Colonic mucosa (tissue), 4 donors: ENCODE measurements at places on chromosomes 6 and 20.

GRCh38 chr6:12410946-12411345, 120.8 kb downstream of the EDN1 start:
- H3K4me1 ChIP-seq, result no peaks in the 10 kb centered on the region
- no peak overlapping the region for H3K4me3 ChIP-seq
- no peak for DNase-seq

DNA sequence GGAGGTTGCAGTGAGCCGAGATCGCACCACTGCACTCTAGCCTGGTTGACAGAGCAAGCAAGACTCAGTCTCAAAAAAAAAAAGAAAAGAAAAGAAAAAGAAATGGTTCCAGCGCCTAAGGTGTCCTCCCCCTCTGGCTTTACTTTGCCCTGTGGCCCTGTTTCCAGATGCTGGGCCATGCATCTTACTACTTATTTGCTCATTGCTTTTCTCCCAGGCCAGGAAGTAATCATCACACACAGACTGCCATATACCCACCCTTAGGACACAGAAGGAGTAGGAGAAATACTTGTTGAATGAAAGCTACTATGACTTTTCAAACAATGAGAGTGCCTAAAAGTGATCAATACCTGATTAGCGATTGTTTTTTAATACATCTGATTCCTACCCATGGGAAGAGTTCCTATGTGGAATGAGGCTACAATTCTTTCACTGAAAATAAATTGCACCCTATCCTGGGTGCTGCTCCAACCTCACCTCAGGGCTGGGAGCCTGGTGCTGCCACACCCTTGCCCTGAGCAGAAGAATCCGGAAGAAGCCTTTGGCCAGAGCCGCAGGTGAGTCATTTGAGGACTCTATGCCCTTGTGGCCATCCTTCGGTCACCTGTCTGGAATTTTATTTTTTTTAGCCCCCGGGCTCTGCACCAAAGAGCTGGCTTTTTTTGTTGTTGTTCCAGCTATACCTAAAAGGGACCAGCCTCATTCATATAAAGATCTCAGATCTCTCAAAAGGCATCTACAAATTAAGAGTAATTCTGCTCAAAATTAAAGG, 22.7 kb upstream of the TFAP2C start:
- no peak overlapping the region for H3K4me3 ChIP-seq
- no peaks in the 10 kb centered on the region for H3K4me1 ChIP-seq
- no peaks in the 10 kb centered on the region for H3K27me3 ChIP-seq
- H3K27ac ChIP-seq, result no peak overlapping the region
- peak; percentile 64 for DNase-seq

DNA sequence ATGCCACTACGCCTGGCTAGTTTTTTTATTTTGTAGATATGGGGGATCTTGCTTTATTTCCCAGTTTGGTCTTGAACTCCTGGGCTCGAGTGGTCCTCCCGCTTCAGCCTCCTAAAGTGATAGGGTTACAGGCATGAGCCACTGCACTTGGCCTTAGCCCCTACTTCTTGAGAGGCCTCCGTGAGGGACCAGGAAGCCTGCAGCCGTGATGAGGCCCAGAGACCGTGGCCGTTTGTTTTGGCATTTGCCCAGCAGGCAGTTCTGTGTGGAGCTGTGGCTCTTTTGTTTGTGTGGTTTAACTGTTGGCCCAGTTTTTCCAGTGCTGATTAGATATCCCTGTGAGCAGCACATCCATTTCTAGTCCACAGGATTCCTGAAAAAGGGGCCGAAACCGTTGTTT, 39.8 kb downstream of the SRSF3 start:
- no peaks in the 10 kb centered on the region for H3K27me3 ChIP-seq
- peak; percentile 89 for DNase-seq
- H3K27ac ChIP-seq, result peak overlapping the region; percentile 1
- H3K4me3 ChIP-seq, result no peak overlapping the region
- H3K36me3 ChIP-seq, result no peaks in the 10 kb centered on the region

GRCh38 chr6:79040083-79040482, 38.0 kb downstream of the PHIP start:
- H3K27me3 ChIP-seq, result no peaks in the 10 kb centered on the region
- no peaks in the 10 kb centered on the region for H3K4me1 ChIP-seq
- H3K4me3 ChIP-seq, result no peak overlapping the region
- no peak overlapping the region for H3K27ac ChIP-seq
- no peaks in the 10 kb centered on the region for H3K36me3 ChIP-seq
- no peak for DNase-seq

GRCh38 chr6:142888456-142888855, 56.5 kb downstream of the HIVEP2 start:
- no peak for DNase-seq
- H3K4me1 ChIP-seq, result no peaks in the 10 kb centered on the region
- H3K27me3 ChIP-seq, result no peaks in the 10 kb centered on the region
- H3K27ac ChIP-seq, result no peak overlapping the region
- H3K36me3 ChIP-seq, result no peaks in the 10 kb centered on the region

DNA sequence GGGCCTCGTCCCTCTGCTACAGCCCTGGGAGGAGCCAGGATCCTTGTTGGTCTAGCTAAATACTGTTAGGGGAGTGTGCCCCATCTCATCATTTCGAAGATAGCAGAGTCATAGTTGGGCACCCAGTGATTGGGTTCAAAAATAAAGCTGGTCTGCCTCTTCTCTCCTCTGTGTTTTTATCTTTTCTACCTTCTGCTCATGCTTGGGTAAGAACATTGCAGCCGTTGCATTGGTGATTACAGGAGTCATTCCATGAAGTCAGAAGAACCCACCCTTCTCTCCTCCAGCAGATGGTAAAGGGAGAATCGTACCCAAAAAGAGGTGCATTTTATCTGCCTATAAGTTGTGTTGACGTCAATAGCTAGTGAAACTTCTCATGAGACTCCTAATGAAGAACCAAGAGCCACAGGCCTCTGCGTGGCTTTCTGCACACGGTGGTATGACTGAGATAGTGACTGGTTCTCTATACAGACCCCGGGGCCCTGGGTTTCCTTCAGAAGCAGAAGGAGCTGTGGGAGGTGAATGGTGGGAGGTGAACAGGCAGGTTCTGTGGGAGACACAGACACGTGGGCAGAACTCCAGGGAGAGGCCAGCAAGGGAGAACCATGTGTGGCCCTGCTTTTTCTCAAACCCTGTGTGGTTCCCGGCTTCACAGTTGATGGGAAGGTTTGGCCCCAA, 5.7 kb upstream of the FAM209A start:
- H3K27ac ChIP-seq, result no peak overlapping the region
- H3K4me3 ChIP-seq, result no peak overlapping the region
- no peak for DNase-seq
- no peaks in the 10 kb centered on the region for H3K27me3 ChIP-seq
- peaks cover 15% of the 10 kb centered on the region for H3K36me3 ChIP-seq
- H3K4me1 ChIP-seq, result no peaks in the 10 kb centered on the region

GRCh38 chr6:101777646-101778045, 384.1 kb downstream of the GRIK2 start:
- no peaks in the 10 kb centered on the region for H3K27me3 ChIP-seq
- H3K27ac ChIP-seq, result no peak overlapping the region
- DNase-seq, result no peak
- H3K4me1 ChIP-seq, result no peaks in the 10 kb centered on the region
- H3K4me3 ChIP-seq, result no peak overlapping the region

DNA sequence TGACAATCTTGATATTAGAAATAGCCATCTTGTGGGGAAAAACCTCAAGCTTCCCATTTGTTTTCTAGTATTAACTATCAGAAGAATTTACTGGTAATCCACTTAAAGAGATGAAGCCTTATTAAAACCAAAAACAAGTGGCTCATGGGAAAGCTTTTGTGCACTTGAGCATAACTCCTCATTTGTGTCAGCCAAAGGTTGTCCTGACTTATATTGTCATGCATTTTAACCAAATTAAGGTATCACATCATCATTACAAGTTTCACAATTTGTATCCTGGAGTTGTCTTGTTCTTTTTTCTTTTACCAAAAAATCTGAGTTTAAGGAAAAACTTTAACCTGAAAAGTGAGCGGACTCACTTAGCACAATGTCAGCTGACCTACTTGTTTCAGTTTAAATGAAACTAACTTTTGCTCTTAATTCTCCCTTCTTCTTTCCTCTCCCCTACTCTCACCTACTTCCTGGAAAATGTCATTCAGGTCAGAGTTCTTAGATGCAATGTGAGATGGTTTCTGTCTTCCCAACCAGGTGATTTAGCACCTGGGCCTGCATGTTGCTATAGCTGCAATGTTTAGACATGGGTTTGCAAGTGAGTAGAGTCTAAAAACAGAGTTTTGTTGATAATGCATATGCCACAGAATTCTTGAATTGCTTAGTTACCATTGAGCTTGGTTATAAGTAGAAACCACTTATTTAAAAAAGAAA, 82.8 kb downstream of the TNFAIP3 start:
- no peaks in the 10 kb centered on the region for H3K27me3 ChIP-seq
- H3K4me1 ChIP-seq, result no peaks in the 10 kb centered on the region
- no peak overlapping the region for H3K4me3 ChIP-seq
- no peak for DNase-seq

DNA sequence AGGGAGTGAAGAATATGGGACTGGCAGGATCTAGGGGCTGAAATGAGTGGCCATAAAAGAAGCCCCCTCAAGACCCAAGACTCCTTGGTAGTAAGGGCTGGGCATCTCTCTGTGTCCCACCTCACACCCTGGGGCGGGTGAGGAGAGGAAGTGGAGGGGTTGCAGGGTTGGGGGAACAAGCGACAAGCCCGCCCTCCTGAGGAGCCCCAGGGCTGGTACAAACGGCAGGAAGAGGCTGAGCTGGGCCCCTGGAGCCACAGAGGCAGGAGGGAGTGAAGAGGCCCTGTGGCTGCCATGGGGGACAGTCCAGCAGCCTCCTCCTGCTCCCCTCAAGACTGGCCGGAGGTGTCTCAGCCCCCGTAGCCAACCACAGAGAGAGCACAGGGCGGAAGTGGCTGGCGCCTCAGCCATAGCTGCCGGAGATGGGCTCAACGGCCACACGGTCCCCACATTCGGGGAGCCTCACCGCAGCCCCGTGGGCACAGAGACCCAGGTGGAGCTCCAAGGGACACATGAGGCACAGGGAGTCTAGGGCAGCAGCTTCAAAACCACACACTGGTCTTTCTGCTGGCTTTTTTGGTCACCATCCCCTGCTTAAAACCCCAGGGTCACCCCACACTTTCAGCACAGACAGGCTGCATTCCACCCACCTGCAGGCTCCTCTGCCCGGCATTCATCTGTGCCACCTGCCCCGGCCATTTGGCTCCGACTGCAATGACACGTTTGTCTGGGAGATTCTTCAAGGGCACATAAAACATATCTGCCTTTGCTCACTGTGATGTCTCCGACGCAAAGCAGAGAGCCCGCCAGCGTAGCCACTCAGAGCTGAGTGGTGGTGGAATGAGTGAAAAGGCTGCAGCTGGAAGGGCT, 524 bp downstream of the C20orf203 start:
- no peaks in the 10 kb centered on the region for H3K36me3 ChIP-seq
- no peaks in the 10 kb centered on the region for H3K27me3 ChIP-seq
- H3K4me3 ChIP-seq, result no peak overlapping the region
- H3K4me1 ChIP-seq, result no peaks in the 10 kb centered on the region
- no peak overlapping the region for H3K27ac ChIP-seq
- no peak for DNase-seq

DNA sequence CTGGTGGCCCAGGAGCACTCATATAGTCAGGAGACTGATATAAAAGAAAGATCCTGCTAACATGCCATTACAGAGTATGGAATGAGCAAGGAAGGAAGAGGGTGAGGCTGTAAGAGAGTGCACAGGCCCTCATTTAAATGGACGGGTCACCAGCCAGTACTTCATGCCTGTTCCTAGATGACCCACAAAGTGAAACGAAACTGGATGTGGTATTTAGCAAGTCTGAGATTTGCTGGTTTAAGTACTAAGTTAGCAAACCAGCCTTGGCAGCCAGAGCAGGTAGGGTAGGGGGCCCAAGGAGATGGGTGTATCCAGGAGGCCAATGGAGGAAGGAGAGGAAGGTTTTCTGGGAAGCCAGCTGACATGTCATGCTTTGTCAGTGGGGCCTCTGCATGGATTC, 15.9 kb downstream of the NT5E start:
- H3K36me3 ChIP-seq, result no peaks in the 10 kb centered on the region
- H3K27me3 ChIP-seq, result no peaks in the 10 kb centered on the region
- no peak overlapping the region for H3K27ac ChIP-seq
- no peak overlapping the region for H3K4me3 ChIP-seq
- no peaks in the 10 kb centered on the region for H3K4me1 ChIP-seq

- no peak overlapping the region for H3K27ac ChIP-seq
Measured at GRCh38 chr6:139862311-139862710, 487.9 kb upstream of the CITED2 start.

DNA sequence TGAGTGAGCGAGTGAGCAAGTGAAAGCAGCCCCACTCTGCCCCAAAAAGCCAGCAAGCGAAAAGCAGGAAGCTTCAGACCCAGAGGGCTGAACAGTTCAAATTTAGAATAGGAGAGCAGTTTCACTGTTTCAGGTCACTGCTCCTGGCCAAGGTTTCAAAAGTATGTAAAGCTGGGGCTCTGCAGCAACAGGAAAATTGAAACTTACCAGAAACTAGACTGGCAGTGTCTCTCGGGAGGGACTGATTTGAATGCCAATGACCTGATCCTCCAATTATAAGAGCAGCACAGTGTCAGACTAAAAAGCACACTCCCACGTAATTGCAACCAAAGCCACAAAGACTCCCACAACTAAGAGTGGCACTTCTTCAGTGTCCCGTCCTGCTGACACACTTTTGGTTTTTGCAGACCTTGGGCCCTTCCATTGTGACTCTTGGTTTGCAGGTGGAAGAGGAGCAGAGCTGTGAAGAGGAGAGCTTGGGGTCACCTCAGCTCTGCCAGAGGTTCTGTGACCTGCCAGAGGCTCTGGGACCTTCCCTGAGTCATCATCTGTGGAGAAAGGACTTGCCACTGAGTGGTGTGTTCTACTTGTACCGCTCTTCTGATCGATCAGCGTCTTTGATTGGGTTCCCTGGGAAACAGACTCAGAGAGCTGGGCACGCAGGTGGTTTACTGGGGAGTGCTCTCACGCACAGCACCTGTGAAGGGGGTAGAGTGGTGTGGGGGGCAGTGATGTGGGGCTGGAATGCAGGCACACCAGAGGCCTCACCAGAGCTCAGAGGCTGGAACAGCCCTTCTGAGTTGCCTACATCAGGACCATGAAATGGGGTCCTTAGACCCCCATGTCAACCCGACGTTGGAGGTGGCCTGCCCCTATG, 52.7 kb upstream of the PTGIS start:
- no peaks in the 10 kb centered on the region for H3K27me3 ChIP-seq
- no peak overlapping the region for H3K4me3 ChIP-seq
- no peak for DNase-seq
- no peak overlapping the region for H3K27ac ChIP-seq
- no peaks in the 10 kb centered on the region for H3K36me3 ChIP-seq

GRCh38 chr20:11212902-11213301, 539.1 kb upstream of the JAG1 start:
- peaks cover 5% of the 10 kb centered on the region for H3K4me1 ChIP-seq
- DNase-seq, result no peak
- H3K27ac ChIP-seq, result no peak overlapping the region
- no peak overlapping the region for H3K4me3 ChIP-seq

GRCh38 chr6:114997813-114998292, 655.0 kb upstream of the HS3ST5 start:
- no peak overlapping the region for H3K4me3 ChIP-seq
- no peak for DNase-seq
- no peaks in the 10 kb centered on the region for H3K27me3 ChIP-seq
- H3K4me1 ChIP-seq, result no peaks in the 10 kb centered on the region
- no peaks in the 10 kb centered on the region for H3K36me3 ChIP-seq
- no peak overlapping the region for H3K27ac ChIP-seq
